GM12865 (cell line): ENCODE measurements at places on chromosomes 1 and 21.

GRCh38 chr1:2641381-2642130 is 8.7 kb upstream of the MMEL1 start:
- DNase-seq, result no peak

- no peak for DNase-seq
Observed at GRCh38 chr1:63874278-63874880, 100.6 kb downstream of the ROR1 start.

DNA sequence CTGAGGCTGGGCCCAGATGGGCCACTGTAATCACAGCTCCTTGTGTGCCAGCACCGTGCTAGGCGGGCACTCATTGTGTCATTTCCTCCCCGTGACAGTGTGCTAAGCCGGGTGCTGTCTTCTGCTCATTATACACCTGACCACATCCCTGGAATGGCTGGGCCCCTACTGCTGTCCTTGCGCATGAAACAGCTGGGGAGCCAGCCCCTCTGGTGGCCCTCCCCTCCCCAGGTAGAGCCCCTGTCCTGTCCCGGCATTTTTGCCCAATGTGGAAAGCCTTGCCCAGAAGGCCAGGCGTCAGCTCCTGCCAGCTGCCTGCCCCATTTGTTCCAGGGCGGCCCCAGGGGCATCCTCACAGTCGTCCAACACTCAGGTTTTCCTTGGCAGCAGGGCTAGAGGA is 107.4 kb upstream of the CASZ1 start:
- no peak for DNase-seq

GRCh38 chr1:2046174-2046917 is 3.9 kb upstream of the PRKCZ start:
- peak; percentile 41 for DNase-seq
